ENCODE measurements at places on chromosomes 2 and 18.

DNA sequence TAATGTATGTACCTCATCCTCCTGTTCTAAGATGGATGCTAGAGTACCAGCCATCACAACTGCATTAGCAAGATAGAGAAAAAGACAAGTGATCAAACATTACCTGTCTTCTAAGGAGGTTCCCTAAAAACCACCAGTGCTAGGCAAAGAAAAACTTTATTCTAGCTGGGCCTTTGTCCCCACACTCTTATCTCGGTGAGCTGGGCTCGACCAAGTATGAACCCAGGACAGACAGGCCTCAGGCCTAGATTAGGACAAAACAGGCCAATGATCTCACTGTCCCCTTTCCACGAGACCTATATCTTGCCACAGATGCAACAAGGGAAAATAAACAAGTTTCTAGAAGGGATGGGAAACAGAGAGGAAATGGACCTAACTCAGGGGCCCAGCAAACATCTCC lies 127.6 kb upstream of the PKDCC start:
- H3K4me3 ChIP-seq = no peak overlapping the region
- no peak overlapping the region for H3K27ac ChIP-seq
- H3K27me3 ChIP-seq = peaks cover 21% of the 10 kb centered on the region
- no peak for DNase-seq
- H3K4me1 ChIP-seq = no peaks in the 10 kb centered on the region
- H3K36me3 ChIP-seq = no peaks in the 10 kb centered on the region

GRCh38 chr2:158580760-158581159 lies 124.0 kb downstream of the PKP4 start:
- no peak overlapping the region for H3K4me3 ChIP-seq
- no peak for DNase-seq
- no peaks in the 10 kb centered on the region for H3K4me1 ChIP-seq
- no peaks in the 10 kb centered on the region for H3K27me3 ChIP-seq

DNA sequence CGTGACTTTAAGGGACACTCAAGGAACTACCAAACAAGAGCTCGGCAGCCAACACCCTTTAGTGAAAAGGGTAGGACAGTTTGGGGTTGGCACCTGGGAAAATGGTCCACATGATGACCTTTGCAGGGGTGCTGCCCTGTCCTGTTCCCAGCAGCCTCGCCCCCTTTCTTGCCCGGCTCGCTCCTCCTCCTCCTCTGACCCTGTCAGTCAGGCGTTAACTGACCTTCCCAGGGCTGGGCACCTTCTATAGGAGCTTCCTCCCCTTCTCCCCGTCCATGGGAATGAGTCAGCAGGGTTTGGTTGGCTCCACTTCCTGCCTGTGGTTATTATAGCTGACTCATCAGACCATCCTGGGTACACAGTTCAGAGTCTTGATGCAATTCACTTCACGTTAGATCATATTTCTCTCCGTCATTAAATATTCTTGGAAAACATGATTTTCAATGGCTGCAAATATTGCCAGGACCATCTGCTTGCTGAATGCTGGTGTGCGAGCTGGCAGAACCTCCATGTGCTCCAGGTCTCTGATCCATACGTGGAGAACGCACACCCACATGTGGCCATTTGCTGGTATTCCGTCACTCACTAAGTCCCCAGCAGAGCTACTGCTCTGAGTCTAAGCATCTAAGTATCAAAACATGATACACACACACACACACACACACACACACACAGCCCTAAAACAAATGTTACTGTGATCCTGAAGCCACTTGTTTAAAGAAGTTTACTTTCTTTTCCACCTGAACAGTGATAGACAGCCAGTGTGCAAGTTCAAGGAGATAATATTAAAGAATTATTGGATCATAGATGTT lies 185.0 kb downstream of the ANAPC1 start:
- H3K4me3 ChIP-seq = peak overlapping the region; percentile 66
- no peak for DNase-seq
- peaks cover 21% of the 10 kb centered on the region for H3K4me1 ChIP-seq
- no peaks in the 10 kb centered on the region for H3K27me3 ChIP-seq

- peaks cover 3% of the 10 kb centered on the region for H3K36me3 ChIP-seq
- H3K27me3 ChIP-seq = peaks cover 66% of the 10 kb centered on the region
- no peaks in the 10 kb centered on the region for H3K4me1 ChIP-seq
- DNase-seq = no peak
- no peak overlapping the region for H3K27ac ChIP-seq
Measured at GRCh38 chr18:36308711-36309435, 11.4 kb downstream of the FHOD3 start.

GRCh38 chr2:95166065-95166763 lies 605 bp downstream of the ZNF2 start:
- peak overlapping the region; percentile 100 for H3K4me3 ChIP-seq
- no peaks in the 10 kb centered on the region for H3K27me3 ChIP-seq
- H3K27ac ChIP-seq = peak overlapping the region; percentile 99
- H3K4me1 ChIP-seq = peaks cover 34% of the 10 kb centered on the region
- H3K36me3 ChIP-seq = peaks cover 11% of the 10 kb centered on the region
- DNase-seq = no peak

DNA sequence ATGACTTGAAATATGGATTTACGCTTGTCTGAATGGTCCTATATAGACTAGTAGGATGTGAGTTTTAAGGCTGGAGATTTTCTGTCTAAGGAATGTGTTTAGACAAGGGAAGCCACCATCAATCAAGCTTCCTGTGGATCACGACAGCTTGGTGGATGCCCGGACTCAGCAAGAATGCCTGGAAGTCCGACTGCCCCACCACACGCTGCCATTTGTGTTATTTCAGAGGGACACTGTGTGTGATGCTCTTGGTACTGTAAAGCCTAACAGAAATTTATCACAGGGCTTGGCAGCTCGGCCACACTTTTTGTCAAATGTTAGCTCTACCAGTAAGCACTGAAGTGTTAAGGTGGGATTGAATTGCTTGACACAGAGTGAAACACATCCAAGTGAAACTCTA lies 127.1 kb upstream of the CDH7 start:
- H3K27ac ChIP-seq = no peak overlapping the region
- no peaks in the 10 kb centered on the region for H3K36me3 ChIP-seq
- H3K4me3 ChIP-seq = no peak overlapping the region

- no peak overlapping the region for H3K4me3 ChIP-seq
- H3K27me3 ChIP-seq = peaks cover 39% of the 10 kb centered on the region
- no peaks in the 10 kb centered on the region for H3K36me3 ChIP-seq
- no peaks in the 10 kb centered on the region for H3K4me1 ChIP-seq
Measured at GRCh38 chr2:9115229-9115628, 91.4 kb upstream of the ASAP2 start.

DNA sequence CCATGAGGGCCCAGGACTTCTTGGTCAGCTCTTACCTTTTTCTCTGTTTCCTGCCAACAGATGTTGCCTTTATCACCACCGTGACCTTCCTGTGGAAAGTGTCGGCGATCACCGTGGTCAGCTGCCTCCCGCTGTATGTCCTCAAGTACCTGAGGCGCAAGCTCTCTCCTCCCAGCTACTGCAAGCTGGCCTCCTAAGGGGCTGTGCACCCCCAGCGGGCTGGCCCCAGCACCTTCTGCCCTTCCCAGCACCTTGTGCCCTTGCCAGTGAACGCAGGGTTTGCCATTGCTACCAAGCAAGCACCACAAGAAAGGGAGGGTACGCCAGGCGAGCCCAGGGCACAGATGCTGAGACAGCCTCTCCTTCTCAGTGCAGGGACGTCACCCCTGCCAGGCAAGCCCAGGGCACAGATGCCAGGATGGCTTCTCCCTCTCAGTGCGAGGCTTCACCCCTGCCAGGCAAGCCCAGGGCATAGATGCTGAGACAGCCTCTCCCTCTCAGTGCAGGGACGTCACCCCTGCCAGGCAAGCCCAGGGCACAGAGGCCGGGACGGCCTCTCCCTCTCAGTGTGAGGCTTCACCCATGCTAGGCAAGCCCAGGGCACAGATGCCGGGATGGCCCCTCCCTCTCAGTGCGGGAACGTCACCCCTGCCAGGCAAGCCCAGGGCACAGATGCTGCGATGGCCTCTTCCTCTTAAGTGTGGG lies 18.4 kb upstream of the NFATC1 start:
- peaks cover 14% of the 10 kb centered on the region for H3K36me3 ChIP-seq
- H3K4me1 ChIP-seq = peaks cover 6% of the 10 kb centered on the region
- H3K4me3 ChIP-seq = no peak overlapping the region
- H3K27ac ChIP-seq = peak overlapping the region; percentile 19
- H3K27me3 ChIP-seq = no peaks in the 10 kb centered on the region
- DNase-seq = no peak

- H3K4me3 ChIP-seq = no peak overlapping the region
- H3K36me3 ChIP-seq = no peaks in the 10 kb centered on the region
- no peak overlapping the region for H3K27ac ChIP-seq
- H3K27me3 ChIP-seq = no peaks in the 10 kb centered on the region
- DNase-seq = no peak
Measured at GRCh38 chr18:67363694-67364093, 152.8 kb downstream of the DSEL start.

DNA sequence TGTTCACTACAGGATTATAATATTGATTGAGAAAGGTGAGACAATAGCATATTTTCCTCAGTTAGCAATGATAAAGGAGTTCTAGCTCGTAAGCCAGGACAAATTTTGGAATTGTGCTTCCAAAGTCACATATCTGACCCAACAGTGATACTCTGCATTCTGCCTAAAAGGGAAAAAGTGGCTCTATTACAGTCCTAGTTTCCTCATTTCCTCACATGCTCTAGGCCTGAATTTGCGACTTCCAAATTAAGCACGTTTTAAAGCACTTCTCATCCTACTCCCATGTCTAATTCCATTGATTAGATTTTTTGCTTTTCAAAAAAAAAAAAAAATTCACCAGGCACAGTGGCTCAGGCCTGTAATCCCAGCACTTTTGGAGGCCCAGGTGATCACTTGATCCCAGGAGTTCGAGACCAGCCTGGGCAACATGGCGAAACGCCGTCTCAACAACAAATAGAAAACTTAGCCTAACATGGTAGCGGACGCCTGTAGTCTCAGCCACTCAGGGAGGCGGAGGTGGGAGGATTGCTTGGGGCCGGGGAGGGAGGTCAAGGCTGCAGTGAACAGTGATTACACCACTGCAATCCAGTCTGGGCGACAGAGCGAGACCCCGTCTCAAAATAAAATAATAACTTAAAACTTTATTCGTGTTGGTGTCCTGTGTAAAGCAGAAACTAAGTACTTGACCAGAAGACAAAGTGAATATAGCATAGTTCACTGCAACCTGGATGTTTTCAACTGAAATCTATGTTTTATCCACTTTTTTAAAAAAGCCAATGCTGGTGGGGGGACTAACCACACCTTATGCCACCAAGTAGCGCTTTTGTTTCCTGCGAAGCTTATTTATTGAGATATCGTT lies 1.5 kb downstream of the ESCO1 start:
- peaks cover 25% of the 10 kb centered on the region for H3K4me1 ChIP-seq
- H3K27ac ChIP-seq = peak overlapping the region; percentile 95
- DNase-seq = no peak
- H3K4me3 ChIP-seq = peak overlapping the region; percentile 86
- peaks cover 18% of the 10 kb centered on the region for H3K36me3 ChIP-seq

- no peak for DNase-seq
Measured at GRCh38 chr2:190550137-190550536, 15.6 kb upstream of the NEMP2 start.

DNA sequence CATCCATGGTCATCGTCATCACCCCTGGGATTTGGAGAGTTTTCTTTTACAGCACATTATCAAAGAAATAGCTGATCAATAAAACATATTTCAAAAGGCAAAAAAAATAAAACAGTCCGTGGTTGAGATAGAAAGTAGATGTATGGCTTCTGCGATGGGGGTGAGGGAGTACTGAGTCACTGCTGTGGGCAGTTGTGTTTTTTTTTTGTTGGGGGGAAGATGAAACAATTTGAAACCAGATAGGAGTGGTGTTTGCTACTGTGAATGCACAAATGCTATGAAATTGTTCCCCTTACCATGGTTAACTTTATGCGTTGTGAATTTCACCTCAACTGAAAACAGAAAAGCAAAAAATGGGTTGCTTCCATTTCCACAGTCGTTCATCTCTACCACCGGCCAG lies 11.9 kb upstream of the SALL3 start:
- no peak overlapping the region for H3K27ac ChIP-seq
- H3K36me3 ChIP-seq = no peaks in the 10 kb centered on the region
- no peak overlapping the region for H3K4me3 ChIP-seq
- H3K27me3 ChIP-seq = peaks cover 49% of the 10 kb centered on the region
- no peaks in the 10 kb centered on the region for H3K4me1 ChIP-seq
- DNase-seq = no peak

- H3K27ac ChIP-seq = no peak overlapping the region
- no peaks in the 10 kb centered on the region for H3K4me1 ChIP-seq
- H3K36me3 ChIP-seq = peaks cover 1% of the 10 kb centered on the region
- no peak for DNase-seq
- no peak overlapping the region for H3K4me3 ChIP-seq
Measured at GRCh38 chr2:11976073-11976472, 229.6 kb downstream of the LPIN1 start.

GRCh38 chr2:105675841-105676240 lies 68.9 kb upstream of the NCK2 start:
- H3K4me1 ChIP-seq = no peaks in the 10 kb centered on the region
- no peak overlapping the region for H3K27ac ChIP-seq
- DNase-seq = no peak
- no peak overlapping the region for H3K4me3 ChIP-seq

DNA sequence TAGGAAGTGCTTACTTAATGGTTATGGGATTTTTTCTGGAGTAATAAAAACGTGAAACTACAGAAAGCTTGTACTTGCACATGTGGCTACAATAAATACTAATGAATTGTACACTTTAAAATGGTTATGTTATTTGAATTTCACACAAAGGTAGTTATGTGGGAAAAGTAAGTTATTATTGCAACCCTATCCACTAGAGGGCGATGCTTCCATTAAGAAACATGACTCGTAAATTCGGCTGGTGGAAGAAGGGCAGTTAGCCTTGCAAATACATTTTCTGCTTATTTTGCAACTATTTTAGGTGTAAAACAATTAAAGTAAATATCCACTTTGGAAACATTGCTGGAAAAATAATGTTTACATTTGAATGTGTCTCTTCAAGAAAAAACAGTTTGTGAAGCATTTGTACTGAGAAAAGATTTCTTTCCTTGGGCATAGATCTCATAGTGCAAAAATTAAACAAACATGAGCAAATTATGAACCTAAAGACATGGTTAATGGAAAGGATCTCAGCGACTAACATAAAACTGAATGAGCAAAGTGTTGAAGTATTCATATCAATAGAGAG lies 68.1 kb upstream of the CSRNP3 start:
- H3K4me3 ChIP-seq = no peak overlapping the region
- DNase-seq = no peak
- no peaks in the 10 kb centered on the region for H3K36me3 ChIP-seq
- peaks cover 61% of the 10 kb centered on the region for H3K27me3 ChIP-seq
- H3K4me1 ChIP-seq = no peaks in the 10 kb centered on the region
- H3K27ac ChIP-seq = no peak overlapping the region

DNA sequence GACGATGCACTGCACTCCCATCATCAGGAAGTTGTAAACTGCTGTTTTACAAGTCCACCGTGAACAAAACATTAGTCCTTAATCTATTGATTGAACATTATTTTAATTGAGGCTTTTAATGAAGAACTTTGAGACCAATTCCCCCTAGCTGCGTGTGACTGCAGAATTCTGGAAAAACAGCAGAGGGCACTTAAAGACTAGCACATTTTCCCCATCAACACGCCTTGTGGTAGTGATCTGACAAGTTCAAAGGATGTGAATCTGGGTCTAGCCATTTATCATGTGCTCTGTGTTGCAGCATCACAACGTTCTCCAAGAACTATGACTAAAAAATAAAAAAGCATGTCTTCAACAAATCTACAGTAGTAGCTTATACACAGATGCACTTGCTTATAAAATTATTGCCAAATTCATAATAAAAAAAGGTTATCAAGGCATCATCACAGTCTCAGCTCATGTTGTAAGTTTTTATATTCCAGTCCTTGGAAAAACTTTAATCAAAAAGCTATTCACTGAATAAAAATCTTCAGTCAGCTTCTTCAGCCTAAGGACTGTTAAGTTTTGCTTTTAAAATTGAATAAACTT lies 35.8 kb downstream of the SKOR2 start:
- no peak overlapping the region for H3K27ac ChIP-seq
- H3K4me3 ChIP-seq = no peak overlapping the region
- H3K4me1 ChIP-seq = no peaks in the 10 kb centered on the region
- no peak for DNase-seq
